Right renal cortex interstitium (tissue), 3 donors: ENCODE measurements at places on chromosomes 16 and 17. TPM values are rescaled to one million over a fixed set of nuclear protein-coding genes. Genes with fewer than 3 reads are reported as not detected.

DNA sequence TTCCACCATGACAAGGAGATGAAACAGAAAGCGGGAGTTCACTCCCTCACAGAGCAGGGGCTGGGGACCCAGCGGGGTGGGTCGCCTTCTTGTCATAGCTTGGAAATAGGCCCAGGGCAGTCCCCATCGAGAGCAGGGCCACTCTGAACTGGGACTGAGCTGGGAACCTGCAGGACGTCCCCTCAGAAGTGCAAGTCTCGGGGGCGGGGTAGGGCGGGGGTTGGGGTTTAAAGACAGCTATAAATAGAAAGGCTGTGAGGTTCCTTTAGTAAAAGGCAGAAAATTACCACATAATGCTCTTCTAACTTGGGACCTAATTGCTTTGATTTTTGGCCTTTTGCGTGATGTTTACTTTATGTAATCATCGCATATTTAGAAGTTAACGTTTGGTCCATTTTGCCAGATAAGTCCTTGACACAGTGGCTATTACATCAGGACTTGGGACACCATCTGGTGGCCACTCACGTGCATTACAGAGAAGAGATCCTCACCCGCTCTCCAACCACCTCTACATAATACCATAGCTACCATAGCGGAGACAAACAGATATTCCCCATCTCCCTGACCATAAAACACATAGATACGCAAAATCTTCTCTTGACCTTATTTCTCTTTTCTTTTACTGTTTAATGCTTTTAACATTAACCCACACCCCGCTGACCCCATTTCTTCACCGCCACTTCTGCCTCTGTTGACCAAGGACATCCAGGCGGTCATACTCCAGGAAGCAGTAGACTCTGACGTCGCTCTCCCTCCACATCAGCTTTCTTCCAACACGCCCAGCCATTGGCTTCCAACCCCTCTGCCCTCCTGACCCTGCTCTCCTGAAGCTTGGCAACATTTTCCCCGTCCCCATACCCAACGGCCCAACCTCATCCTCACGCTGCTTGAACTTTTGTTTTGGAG is 27.5 kb upstream of the PIK3R6 start:
- DNase-seq: peak; percentile 49

GRCh38 chr17:51088287-51088686 is 32.4 kb downstream of the SPAG9 start:
- DNase-seq: no peak

The TP53TG3F gene
- polyA plus RNA-seq: not detected

- DNase-seq: no peak
Observed at GRCh38 chr16:68756239-68756915, 19.3 kb downstream of the CDH1 start.

The P2RX1 gene
- polyA plus RNA-seq: 0.71 TPM

GRCh38 chr17:38415250-38416194 is 12.7 kb upstream of the ARHGAP23 start:
- DNase-seq: no peak

DNA sequence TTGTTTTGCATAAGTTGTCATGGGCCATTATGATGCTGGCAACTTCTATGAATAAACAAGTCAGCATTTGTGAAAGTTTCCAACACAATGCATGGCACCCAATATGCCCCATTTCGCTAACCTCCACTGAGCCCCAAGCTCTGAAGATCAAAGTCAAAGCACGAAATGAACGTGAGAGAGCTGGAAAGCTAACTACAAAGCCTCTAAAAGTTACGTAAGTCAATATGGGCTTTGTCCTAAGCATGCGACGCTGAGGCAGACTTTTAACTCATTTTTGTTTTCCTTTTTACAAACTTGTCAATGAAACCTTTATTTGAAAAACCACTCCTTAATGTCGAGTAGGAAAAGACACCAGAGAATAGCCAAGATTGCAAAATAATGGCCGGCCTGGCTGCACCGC is 131.6 kb upstream of the NUDT7 start:
- no peak for DNase-seq

The CDR2L gene
- polyA plus RNA-seq: 8.6 TPM

DNA sequence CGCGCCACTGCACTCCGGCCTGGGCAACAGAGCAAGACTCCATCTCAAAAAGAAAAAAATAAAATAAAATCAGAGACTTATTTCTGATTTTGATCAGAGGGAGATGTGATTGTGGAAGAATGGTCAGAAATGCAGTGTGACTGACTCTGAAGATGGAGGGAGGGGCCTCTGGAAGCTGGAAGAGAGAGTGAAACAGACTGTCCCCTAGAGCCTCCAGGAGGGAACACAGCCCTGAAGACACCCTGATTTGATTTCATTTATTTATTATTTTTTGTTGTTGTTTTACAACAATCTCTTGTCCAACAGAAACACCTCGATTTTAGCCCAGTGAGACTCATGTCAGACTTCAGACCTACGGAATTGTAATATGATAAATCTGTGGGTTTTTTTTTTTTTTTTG is 26.1 kb downstream of the BCL7C start:
- no peak for DNase-seq

DNA sequence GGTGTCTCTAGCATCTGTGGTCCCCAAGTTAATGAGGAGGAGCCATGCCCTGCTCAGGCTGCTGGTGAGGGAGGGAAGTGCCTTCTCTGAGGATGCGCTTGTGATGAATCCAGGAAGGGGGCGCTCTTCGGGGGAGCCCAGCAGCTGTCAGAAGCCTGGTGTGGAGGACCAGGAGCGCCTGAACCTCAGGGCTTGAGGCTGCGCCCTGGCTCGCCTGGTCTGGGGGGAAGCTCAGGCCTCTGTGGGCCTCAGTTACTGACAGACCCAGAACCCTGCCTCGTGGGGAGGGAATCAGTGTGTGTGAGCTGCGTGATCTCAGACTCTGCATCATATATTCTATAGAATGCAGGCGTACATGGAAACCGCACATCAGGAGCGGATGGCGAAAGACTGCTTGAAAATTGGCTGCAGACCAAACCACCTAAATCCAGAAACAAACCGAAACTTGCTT is 126.1 kb downstream of the SEC14L1 start:
- no peak for DNase-seq

GRCh38 chr17:44247876-44248736 is 19.8 kb downstream of the SLC4A1 start:
- DNase-seq: no peak

The EMP2 gene
- 26.0 TPM for polyA plus RNA-seq

- no peak for DNase-seq
Observed at GRCh38 chr17:17196776-17197175, 9.4 kb downstream of the PLD6 start.

The TEDC2 gene
- 7.9 TPM for polyA plus RNA-seq

The LPO gene
- 0.06 TPM for polyA plus RNA-seq

The CETP gene
- 16.0 TPM for polyA plus RNA-seq

The SYCE1L gene
- 4.1 TPM for polyA plus RNA-seq

The OTOP3 gene
- polyA plus RNA-seq: not detected

The ALOX15B gene
- 1.2 TPM for polyA plus RNA-seq

DNA sequence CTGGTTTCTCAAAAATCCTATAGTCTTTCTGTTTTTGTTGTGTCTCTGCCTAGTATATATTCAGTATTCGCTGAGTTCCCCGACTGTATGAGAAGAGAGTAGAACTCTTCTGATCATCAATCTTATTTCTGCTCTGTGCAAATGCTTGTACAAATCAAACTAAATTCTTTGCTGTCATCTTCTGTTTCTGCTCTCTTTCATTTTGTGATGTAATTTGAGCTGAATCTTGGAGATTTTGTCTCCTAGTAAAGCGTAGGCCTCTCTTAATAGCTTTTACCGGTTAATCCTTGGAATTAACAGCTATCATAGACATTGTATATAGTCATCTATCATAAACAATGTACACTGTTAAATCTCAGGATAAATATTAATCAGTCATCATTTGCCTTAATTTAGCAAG is 61.9 kb downstream of the OMG start:
- DNase-seq: no peak

GRCh38 chr16:67210069-67210937 is 11.4 kb downstream of the ELMO3 start:
- no peak for DNase-seq

DNA sequence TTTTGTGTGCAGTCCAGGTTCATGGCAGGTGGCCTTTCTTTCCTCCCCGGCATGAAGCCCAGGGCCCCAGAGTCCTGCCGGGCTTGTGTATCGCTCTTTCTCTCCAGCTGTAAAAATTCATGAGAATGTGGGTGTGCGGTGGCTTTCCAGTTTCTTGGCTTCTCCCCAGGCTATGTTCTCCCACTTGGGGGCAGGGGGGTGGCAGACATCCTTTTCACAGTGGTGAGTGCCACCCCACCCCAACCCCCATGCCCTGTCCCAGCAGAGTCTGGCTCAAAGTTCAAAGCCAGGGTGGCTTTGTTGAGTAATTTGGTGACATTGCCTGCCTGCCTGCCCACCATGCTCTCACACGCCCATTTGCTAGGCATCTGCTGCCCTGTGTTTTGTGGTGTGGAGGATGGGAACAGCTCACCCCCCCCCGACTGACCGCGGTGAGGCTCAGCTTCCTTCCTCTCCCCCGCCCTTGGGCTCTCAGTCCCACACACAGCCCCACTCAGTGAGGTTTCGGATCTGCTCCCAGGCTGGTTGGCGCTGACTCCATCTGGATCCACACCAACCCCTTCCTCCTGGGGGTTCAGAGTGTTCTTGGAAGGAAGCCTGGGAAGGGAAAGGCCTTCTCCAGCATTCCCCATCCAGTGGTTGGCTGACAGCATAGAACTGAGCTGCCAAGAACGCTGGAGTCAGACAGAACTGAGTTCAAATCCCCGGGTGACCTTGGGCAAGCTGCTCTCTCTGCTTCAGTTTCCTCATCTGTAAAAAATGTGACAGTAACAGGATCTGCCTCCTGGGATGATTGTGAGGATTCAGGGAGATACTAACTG is 36.0 kb downstream of the CHD9 start:
- no peak for DNase-seq

- no peak for DNase-seq
Observed at GRCh38 chr16:53043428-53043831, 9.3 kb downstream of the CHD9NB start.

DNA sequence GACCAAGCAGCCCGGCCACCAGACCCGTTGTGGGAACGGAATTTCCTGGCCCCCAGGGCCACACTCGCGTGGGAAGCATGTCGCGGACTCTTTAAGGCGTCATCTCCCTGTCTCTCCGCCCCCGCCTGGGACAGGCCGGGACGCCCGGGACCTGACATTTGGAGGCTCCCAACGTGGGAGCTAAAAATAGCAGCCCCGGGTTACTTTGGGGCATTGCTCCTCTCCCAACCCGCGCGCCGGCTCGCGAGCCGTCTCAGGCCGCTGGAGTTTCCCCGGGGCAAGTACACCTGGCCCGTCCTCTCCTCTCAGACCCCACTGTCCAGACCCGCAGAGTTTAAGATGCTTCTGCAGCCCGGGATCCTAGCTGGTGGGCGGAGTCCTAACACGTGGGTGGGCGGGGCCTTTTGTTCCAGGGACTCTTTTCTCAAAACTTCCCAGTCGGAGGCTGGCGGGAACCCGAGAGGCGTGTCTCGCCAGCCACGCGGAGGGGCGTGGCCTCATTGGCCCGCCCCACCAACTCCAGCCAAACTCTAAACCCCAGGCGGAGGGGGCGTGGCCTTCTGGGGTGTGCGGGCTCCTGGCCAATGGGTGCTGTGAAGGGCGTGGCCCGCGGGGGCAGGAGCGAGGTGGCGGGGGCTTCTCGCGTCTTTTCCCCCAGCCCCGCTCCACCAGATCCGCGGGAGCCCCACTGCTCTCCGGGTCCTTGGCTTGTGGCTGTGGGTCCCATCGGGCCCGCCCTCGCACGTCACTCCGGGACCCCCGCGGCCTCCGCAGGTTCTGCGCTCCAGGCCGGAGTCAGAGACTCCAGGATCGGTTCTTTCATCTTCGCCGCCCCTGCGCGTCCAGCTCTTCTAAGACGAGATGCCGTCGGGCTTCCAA is at the start of gene SLC2A4:
SLC2A4 (plus strand) TSS at position 645 of the 879 bp plus-strand sequence; CDS start at position 862, 217 bp downstream.
- DNase-seq: no peak

DNA sequence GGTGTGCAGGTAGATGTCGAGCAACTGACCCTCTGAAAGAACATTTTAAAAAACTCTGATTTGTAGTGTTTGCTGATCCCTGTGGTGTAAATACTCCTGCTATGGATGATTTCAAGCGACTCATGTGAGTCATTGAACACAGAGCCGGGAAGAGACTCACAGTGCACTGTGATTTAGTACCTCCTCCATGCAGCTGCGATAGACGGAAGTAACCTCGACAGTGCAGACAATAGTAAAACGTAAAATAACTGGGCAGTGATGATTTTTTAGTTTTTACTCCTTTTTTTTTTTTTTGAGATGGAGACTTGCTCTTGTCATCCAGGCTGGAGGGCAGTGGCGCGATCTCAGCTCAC is 8.7 kb downstream of the TBX21 start:
- DNase-seq: no peak

- no peak for DNase-seq
Observed at GRCh38 chr16:60279061-60279665, 1545.0 kb upstream of the GOT2 start.

DNA sequence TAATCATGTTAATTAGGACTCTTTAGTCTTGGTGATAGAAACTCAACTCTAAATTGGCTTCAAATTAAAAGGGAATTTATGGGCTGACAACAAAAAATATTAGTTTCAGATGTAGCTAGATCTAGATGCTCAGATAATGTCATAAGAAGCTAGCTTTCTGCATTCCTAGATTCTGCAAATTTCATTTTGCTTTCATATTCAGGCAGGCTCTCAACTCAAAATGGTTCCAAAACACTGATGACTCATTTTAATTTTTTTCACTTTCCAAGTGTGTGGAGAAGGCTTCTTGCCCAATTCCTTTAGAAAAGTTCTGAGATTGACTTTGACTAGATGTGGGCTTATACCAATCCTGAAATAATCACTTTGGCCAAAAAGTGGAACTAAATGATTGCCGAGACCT is 236.7 kb upstream of the GOT2 start:
- no peak for DNase-seq

- no peak for DNase-seq
Observed at GRCh38 chr16:77581706-77582105, 140.6 kb upstream of the NUDT7 start.

DNA sequence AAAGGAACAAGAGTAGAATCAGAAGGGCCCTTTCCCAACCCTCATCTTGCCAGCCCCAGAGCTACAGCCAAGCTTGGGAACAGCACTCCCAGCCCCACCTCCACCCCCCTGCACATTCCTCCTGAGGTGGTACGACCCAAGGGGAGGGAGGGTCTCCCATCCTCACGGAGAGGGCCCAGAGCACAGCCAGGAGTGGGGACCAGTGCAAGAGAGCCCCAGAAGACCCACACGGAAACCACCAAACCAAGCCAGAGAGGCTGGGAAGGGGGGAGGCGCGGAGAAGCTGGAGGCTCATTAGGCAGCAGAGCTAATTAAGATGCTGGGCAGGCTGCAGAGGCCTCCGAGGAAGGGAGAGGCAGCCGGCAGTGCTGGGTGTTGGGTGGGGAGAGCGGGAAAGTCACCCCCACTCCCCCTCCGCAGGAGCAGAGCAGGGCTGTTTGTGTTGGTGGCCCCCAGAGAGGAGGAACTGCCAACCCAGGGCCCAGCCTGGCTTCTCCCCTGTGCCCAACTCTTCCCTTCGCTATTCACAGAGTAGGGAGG is 2.4 kb downstream of the CACNB1 start:
- DNase-seq: no peak

DNA sequence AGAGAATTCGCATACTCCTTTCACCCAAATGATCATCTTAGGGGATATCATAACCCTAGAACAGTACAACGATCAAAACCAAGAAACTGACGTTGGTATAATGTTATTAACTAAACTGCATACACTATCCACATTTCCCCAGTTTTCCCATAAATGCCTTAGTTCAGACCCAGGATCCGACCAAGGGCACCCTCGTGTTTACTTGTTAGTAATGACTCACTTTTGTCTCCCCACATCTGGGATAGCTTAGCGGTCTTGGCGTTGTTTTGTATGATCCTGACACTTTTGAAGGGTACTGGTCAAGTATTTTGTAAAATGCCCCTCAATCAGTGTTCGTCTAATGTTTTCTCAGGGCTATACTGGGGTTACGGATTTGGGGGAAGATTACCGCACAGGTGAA is 8.0 kb downstream of the HS3ST3A1 start:
- no peak for DNase-seq

The MMP28 gene
- polyA plus RNA-seq: 1.5 TPM
